ENCODE measurements at places on chromosomes 16 and 17. TPM values are rescaled to one million over a fixed set of nuclear protein-coding genes. Genes with fewer than 3 reads are reported as not detected.

GRCh38 chr17:1762233-1762900 lies 507 bp downstream of the SERPINF1 start:
- no peaks in the 10 kb centered on the region for H3K27me3 ChIP-seq
- H3K4me3 ChIP-seq = no peak overlapping the region
- peaks cover 24% of the 10 kb centered on the region for H3K4me1 ChIP-seq

DNA sequence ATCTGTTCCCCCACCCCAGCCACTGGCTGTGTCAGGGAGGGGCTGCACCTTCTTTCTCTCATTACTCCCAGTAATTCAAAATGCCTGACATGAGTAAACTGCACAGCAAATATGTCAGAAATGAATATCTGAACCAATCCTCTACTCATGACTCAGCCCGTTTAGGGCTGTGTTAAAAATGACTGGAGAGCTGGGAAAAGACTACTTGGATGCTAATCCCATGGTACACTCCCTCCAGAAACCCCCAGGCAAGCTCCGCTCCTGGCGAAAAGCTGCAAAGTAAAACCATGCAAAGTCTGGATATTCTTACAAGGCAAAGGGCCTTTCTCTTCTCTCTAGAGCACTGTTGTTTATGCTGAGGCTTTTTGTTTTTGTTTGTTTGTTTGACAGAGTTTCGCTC lies 448.1 kb upstream of the DYNLRB2 start:
- no peaks in the 10 kb centered on the region for H3K36me3 ChIP-seq
- H3K27ac ChIP-seq = peak overlapping the region; percentile 65
- no peak overlapping the region for H3K4me3 ChIP-seq
- H3K27me3 ChIP-seq = peaks cover 14% of the 10 kb centered on the region

- no peak overlapping the region for H3K4me3 ChIP-seq
- H3K27me3 ChIP-seq = peaks cover 18% of the 10 kb centered on the region
- no peak for DNase-seq
- peaks cover 3% of the 10 kb centered on the region for H3K36me3 ChIP-seq
- H3K4me1 ChIP-seq = no peaks in the 10 kb centered on the region
Measured at GRCh38 chr17:55564081-55564480, 52.8 kb upstream of the SMIM36 start.

- H3K36me3 ChIP-seq = no peaks in the 10 kb centered on the region
- H3K4me1 ChIP-seq = peaks cover 2% of the 10 kb centered on the region
- H3K27ac ChIP-seq = no peak overlapping the region
- H3K27me3 ChIP-seq = peaks cover 22% of the 10 kb centered on the region
- no peak for DNase-seq
Measured at GRCh38 chr16:49529411-49530045, 155.9 kb downstream of the C16orf78 start.

DNA sequence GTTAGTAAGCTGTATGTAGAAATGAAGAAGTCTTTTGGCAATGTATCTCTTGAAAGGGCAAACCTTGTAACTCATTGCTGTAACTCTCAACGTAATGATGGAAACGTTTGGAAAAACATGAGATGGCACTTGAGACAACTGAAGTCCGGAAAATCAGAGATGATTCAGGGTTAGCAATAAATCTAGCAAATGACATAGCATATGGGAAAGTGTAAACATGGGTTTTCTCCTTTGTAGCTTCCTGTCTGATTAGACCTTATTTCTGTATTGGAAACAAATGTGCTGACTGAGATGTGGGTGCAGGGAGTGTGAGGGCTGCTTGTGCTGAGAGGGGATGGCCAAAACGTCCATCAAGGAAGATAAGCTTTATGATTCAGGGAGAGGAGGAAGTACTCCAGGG lies 110.7 kb upstream of the FAM20A start:
- H3K4me1 ChIP-seq = no peaks in the 10 kb centered on the region
- H3K4me3 ChIP-seq = no peak overlapping the region
- H3K27ac ChIP-seq = no peak overlapping the region
- H3K36me3 ChIP-seq = peaks cover 2% of the 10 kb centered on the region
- H3K27me3 ChIP-seq = peaks cover 62% of the 10 kb centered on the region

GRCh38 chr17:50322271-50322670 lies 23.7 kb upstream of the XYLT2 start:
- peaks cover 5% of the 10 kb centered on the region for H3K4me1 ChIP-seq
- DNase-seq = no peak
- no peak overlapping the region for H3K4me3 ChIP-seq
- no peaks in the 10 kb centered on the region for H3K36me3 ChIP-seq
- H3K27ac ChIP-seq = no peak overlapping the region

DNA sequence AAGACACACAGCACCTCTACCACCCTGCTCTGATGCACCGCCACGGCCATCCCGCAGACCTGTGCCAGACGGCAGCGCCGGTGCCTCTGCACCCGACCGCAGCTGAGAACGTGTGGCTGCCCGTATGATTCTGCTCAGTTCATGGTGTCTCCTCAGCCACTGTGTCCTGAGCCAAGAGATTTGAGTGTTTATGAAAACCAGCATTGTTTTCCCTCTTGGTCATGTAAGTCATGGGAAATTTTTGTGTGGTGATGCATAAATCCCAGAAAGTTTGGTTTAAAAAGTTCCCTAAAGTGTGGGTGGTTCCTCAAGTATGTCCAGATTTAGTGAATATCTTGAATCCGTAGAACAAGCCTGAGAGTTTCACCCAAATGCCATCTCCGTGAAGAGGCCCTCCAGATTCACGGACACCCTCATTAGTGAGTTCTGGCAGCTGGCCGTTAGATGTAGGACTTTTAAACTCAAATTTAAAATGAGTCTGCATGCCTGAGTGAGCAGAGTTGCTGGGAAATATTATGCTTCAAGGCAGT lies 57.6 kb downstream of the CDRT4 start:
- H3K4me3 ChIP-seq = no peak overlapping the region
- H3K4me1 ChIP-seq = peaks cover 4% of the 10 kb centered on the region
- no peak overlapping the region for H3K27ac ChIP-seq
- H3K36me3 ChIP-seq = no peaks in the 10 kb centered on the region

Gene NDUFAB1
- total RNA-seq = 27.0 TPM

Gene BRIP1
- 2.3 TPM for total RNA-seq

DNA sequence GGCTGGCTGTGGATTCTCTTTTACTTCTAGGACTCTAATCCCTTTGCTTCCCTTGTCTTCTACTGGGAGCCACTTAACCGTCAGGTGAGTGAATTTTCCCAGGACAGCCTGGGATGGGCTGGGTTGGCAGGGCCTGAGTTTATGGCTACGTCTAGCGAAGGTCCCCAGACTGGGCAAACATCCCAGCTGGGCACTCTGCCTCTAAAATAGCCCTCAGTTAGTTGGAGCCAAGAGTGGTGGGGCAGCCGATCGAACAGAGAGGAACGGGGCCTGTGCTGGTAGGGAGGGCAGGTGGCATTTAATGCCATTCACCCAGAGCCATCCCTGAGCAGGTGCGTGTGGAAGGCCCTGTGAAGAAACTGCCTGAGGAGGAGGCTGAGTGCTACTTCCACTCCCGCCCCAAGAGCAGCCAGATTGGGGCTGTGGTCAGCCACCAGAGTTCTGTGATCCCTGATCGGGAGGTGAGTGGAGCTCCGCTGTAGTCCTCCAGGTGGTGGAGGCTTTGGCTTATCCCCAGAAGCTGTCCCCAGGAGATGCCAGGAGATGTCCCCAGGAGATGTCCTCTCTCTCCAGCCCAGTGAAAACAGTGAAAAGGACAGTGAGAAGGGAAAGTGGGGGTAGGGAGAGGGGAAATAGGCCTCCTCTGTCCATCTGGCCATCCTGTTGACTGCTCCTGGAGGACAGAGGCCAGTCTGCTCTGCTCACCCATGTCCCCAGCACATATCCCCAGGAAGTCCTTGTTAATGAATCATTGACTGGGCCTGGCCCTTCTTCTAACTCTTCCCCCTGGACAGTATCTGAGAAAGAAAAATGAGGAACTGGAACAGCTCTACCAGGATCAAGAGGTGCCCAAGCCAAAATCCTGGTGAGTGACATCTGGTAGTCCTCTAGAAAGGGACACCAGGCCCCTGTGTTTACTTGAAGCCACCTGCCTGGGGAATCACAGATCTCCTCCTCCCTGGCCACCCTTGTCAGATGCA lies 4.4 kb downstream of the PNPO start:
- peaks cover 5% of the 10 kb centered on the region for H3K36me3 ChIP-seq
- H3K27me3 ChIP-seq = no peaks in the 10 kb centered on the region
- H3K4me3 ChIP-seq = no peak overlapping the region
- peaks cover 38% of the 10 kb centered on the region for H3K4me1 ChIP-seq

GRCh38 chr17:80769936-80770625 lies 221.6 kb upstream of the CHMP6 start:
- H3K27ac ChIP-seq = no peak overlapping the region
- no peak for DNase-seq

- peaks cover 4% of the 10 kb centered on the region for H3K36me3 ChIP-seq
- no peaks in the 10 kb centered on the region for H3K27me3 ChIP-seq
- H3K4me1 ChIP-seq = peaks cover 48% of the 10 kb centered on the region
- DNase-seq = peak; percentile 83
Measured at GRCh38 chr16:2513405-2514332, at the start of gene ATP6V0C. Gene ATP6V0C, plus strand, starts transcription at chr16:2513952. Its CDS starts 152 bp downstream, at chr16:2514104.

Gene SLC47A1
- total RNA-seq = not detected

GRCh38 chr17:77322514-77323412 lies 182.0 kb downstream of the SEC14L1 start:
- no peaks in the 10 kb centered on the region for H3K27me3 ChIP-seq
- no peaks in the 10 kb centered on the region for H3K36me3 ChIP-seq
- H3K27ac ChIP-seq = no peak overlapping the region
- DNase-seq = no peak

Gene CHD9NB
- total RNA-seq = 0.31 TPM

DNA sequence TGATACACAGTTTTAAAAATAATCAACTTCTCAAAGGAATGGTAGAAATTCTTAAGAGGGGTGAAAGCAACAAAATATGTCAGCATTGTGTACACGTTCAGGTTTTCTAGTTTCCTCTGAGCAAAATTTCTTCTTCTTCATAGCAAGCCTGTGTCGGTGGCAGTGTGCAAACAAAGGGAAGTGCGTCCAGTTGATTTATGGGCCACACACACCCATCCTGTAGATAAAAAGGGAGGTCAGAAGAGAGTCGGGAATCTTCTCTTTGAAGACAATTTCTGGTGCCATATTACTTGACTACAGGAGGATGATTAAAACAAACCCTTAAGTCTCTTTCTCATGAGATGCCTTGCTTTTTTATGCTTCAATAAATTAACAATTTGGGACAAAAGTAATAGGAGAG lies 484.1 kb upstream of the SALL1 start:
- no peak for DNase-seq
- H3K36me3 ChIP-seq = no peaks in the 10 kb centered on the region
- no peaks in the 10 kb centered on the region for H3K4me1 ChIP-seq
- H3K27me3 ChIP-seq = no peaks in the 10 kb centered on the region
- H3K27ac ChIP-seq = no peak overlapping the region

Gene TMEM114
- not detected for total RNA-seq

Gene CA7
- total RNA-seq = not detected

GRCh38 chr16:12417030-12417814 lies 386.5 kb downstream of the CPPED1 start:
- H3K4me3 ChIP-seq = no peak overlapping the region
- no peak for DNase-seq
- peaks cover 11% of the 10 kb centered on the region for H3K4me1 ChIP-seq
- peak overlapping the region; percentile 10 for H3K27ac ChIP-seq

- peaks cover 5% of the 10 kb centered on the region for H3K27me3 ChIP-seq
- no peak for DNase-seq
- H3K27ac ChIP-seq = no peak overlapping the region
- H3K4me3 ChIP-seq = no peak overlapping the region
Measured at GRCh38 chr16:73232555-73233328, 184.8 kb upstream of the ZFHX3 start.

- H3K27ac ChIP-seq = peak within 1 kb of the TSS; percentile 90
- no peaks in the 10 kb centered on the region for H3K27me3 ChIP-seq
Measured at GRCh38 chr16:30395155-30395991, at the start of gene ZNF48. Gene ZNF48, plus strand, starts transcription at chr16:30395420. Its CDS starts 375 bp downstream, at chr16:30395795.

DNA sequence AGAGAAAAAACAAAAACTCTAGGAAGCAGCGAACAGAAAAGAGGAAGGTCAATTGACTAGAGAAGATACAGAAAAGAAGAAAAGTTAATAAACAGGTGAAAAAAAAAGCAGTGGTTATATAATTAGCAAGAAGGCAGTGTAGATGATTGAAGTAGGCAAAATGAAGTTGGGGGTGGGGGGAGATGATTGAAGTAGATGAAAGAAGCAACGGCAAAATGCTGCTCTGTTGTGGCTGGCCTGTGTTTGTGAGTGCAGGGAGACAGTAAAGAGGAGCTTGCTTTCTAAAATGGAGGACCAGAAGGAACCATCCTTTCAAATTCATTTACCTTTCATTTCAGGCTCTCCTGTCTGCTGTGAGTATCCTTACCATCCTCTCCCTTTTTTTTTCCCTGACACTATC lies 3.6 kb downstream of the EVI2B start:
- peak; percentile 56 for DNase-seq
- peak overlapping the region; percentile 93 for H3K4me3 ChIP-seq
- H3K27ac ChIP-seq = peak overlapping the region; percentile 100
- no peaks in the 10 kb centered on the region for H3K27me3 ChIP-seq
- peaks cover 50% of the 10 kb centered on the region for H3K4me1 ChIP-seq

DNA sequence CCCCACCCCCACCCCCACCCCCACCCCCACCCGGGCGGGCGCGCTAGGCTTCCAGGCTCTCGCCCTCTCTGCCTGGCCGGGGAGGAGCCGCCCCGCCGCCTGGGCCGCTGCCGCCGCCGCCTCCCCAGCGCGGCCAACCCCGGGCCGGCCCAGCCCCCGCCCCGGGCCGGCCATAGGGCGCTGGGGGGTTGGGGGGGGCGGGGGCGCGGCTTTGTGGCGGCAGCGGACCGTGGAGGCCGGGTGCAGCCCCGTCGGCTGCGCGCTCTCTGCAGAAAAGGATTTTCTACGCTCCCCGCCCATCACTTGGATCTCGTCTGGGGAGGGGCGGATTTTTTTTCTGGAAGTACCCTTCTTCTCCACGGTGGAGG lies 230.9 kb downstream of the MRTFB start:
- peak overlapping the region; percentile 80 for H3K4me3 ChIP-seq
- no peaks in the 10 kb centered on the region for H3K36me3 ChIP-seq
- H3K27ac ChIP-seq = no peak overlapping the region
- peaks cover 12% of the 10 kb centered on the region for H3K4me1 ChIP-seq

DNA sequence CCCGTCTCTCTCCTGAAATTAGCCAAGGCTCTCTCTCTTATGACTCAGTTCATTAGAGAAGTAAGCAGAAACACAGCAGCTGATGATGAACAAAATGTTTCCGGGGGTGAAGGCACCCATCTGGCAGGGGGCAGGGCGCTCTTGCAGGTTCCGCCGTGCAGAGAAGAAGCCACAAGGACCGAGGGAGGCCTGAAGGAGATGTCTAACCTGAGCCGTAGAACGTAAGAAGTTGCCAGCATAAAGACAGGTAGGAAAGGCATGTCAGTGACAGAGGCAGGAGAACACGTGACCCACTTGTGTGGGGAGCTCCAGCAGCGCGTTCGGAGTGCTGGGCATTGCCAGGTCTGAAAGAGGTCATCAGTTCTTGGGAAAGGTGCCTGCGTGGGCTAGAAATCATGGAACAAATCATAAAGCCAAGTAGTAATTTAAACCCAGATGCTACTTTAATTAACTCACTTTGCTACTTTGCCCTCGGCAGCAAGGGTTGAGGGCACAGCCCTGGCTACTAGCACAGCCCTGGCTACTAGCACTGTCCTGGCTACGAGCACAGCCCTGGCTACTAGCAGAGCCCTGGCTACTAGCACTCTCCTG lies 198.6 kb downstream of the RPTOR start:
- DNase-seq = no peak
- peaks cover 32% of the 10 kb centered on the region for H3K4me1 ChIP-seq
- H3K4me3 ChIP-seq = peak overlapping the region; percentile 82
- H3K27ac ChIP-seq = peak overlapping the region; percentile 69
- H3K36me3 ChIP-seq = peaks cover 11% of the 10 kb centered on the region

Gene SLC38A8
- not detected for total RNA-seq

GRCh38 chr17:63440770-63441335 lies 5.3 kb downstream of the CYB561 start:
- H3K27me3 ChIP-seq = no peaks in the 10 kb centered on the region
- peak overlapping the region; percentile 93 for H3K4me3 ChIP-seq
- no peaks in the 10 kb centered on the region for H3K36me3 ChIP-seq
- no peak for DNase-seq
- H3K4me1 ChIP-seq = peaks cover 36% of the 10 kb centered on the region
- peak overlapping the region; percentile 99 for H3K27ac ChIP-seq

Gene TBC1D3E
- not detected for total RNA-seq

Measured in T-helper 17 cell (primary cell).